ENCODE measurements at places on chromosomes 12 and 14.

DNA sequence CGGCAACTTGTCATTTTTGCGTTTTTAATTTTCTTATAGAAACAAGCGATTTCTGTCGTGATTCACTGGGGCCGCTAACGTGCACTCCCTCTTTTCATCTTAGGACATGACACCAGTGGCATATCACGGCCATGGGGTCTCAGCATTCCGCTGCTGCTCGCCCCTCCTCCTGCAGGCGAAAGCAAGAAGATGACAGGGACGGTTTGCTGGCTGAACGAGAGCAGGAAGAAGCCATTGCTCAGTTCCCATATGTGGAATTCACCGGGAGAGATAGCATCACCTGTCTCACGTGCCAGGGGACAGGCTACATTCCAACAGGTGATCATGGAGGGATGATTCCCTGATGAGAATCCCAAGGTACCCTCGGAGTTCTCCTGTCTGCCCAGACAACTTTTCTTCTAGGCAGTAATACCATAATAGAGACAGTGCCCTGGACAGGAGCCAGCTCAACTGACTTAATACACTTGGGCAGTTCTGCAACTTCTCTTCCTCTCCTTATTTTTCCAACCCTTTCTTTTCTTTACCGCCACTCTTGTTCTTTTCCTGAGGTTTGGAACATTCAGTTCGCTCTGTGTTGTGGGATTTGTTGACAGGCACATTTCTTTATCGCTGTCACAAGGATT is 821 bp downstream of the TMEM106C start:
- no peak for DNase-seq

- no peak for DNase-seq
These were observed 444 bp downstream of the DRAM1 start for GRCh38 chr12:101877806-101878242.

GRCh38 chr14:83548061-83548839 is 1981.7 kb upstream of the FLRT2 start:
- no peak for DNase-seq

DNA sequence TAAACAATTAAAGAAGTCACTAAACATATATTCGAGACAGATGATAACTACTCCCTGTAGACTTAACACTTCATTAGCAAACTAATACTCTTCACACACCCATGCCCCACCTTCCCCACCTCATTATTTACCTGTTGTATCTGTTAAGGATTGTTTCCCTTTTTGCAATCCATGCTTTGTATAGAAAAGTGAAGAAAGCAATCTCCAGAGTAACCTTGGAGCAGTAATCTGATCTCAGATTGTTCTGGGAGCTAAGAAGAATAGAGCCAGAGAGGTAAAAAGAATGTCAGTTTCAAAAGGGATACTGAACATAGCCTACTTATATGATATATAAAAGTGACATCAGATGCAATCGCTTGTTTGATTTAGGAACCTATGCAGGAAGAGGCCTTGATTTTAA is 37.4 kb downstream of the PLEKHA5 start:
- no peak for DNase-seq

GRCh38 chr12:131628766-131629448 is 82.0 kb upstream of the SFSWAP start:
- no peak for DNase-seq

- no peak for DNase-seq
These were observed 44.1 kb upstream of the AMN start for GRCh38 chr14:102878174-102878969.

- DNase-seq: no peak
These were observed 134.9 kb downstream of the SLC5A8 start for GRCh38 chr12:101074940-101075680.

DNA sequence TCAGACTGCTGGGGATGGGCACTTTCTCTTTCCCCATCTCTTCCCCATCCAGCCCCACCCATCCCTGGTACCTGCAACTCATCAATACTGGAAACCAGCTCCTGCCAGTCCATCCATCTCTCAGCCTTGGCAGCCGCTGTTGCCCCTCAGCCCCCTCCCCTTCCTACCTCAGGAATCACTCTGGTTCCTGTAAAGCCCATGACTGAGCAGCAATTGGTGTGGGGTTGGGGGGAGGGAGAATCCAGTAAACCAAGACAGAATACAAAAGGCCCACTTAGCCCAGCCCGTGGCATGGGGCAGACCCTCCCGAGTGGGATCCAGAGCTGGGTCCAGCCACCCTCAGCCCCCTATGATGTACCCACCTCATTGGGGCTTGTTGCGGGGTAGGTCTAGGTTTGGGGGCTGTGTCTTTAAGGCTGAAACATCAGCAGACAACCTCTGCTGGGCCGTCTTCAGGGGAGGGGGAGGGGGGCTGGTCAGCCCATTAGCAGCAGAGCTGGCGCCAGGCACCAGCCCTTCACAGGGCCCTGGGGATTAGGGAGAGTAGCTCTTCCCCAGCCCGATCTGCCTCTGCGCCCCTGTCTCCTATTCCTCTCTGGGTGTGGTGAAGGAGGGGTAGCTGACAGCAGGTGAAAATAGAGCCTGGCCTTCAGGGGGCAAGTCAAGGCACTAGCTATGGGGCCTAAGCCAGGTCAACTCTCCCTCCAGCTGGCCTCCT is 702 bp upstream of the PRPH start:
- no peak for DNase-seq

GRCh38 chr14:67482231-67483164 is 6.0 kb downstream of the TMEM229B start:
- no peak for DNase-seq

- DNase-seq: no peak
These were observed 35.8 kb downstream of the FLVCR2 start for GRCh38 chr14:75614179-75614578.

DNA sequence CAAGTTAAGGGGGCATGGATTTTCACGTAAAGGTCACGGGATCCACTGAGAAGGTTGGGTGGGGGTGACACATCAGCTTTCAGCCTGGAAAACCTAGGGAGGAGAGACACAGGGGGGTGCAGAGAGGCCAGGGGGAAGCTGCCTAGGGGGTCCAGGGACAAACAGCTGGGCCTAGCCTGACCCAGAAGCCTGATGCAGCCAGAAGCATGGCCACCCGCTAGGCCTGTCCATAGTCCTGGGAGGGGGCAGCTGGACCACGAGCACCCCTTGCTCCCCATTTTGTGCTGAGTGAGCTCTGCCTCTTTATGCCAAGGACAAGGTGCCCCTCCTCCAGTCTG is 322.7 kb upstream of the RTL1 start:
- DNase-seq: no peak

GRCh38 chr12:95857799-95858198 is 953 bp upstream of the SNRPF start:
- no peak for DNase-seq

DNA sequence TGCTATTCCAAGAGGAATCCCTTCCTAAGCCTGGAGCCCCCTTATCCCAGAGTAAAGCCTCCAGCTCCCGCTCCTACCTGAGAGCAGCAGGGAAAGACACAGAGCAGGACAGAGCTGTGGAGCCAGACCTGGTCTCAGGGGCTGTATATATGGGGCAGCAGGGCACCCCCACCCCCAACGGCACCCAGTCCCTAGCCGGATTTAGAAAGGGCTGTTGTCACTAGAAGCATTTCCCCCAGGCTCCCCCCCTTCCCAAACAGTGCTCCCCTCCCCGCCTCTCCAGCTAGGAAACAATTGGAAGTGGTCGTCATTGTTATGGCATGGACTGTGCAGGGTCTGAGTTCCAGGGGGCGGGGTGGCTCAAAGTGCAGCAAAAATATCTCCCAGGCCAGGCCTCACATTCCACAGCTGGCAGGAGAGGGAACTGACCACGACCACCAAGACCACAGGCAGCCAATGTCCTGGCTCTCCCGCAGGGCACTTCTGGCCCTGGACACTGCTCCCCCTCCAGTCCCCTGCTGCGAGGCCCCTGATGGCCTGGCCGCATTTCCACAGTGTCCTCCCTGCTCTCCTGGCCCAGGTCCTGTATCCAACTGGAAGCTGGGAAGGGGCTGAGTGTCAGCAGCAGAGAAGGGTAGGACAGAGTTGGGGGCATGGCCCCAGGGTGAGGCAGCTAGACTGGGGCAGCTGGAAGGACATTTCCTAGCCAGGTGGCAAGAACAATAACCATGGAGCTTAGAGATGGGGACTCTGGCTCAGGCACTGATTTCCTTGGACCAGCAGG is at the start of gene MYH7:
TSS of gene MYH7 (minus strand) at position 118 of the 784 bp plus-strand sequence. CDS start 1,928 bp downstream, outside the sequence.
- no peak for DNase-seq

DNA sequence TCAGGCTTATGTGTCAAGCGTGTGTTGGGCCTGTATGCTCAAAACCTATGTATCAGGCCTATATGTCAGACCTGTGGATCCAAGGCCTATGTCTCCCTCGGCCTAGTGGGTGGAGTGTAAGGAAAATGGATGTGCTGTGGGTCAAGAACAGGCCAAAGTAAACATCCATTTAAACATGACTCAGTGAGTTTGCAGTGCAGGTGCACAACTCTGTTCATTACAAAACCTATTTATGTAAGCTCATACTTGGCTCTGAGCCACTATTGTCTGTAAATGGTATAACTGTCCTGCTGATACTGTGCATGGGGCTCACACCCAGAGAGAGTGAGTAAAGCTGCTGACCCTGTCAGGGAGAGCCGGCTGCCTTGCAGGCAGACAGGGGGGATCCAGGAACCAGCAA is 249.7 kb upstream of the AVPR1A start:
- no peak for DNase-seq

GRCh38 chr14:21102521-21103410 is 1.9 kb downstream of the TMEM253 start:
- DNase-seq: no peak

GRCh38 chr12:71645268-71645667 is 18.4 kb downstream of the ZFC3H1 start:
- DNase-seq: no peak

- DNase-seq: no peak
These were observed 191.3 kb downstream of the ANO6 start for GRCh38 chr12:45406988-45407850.

- no peak for DNase-seq
These were observed 71.3 kb downstream of the DUSP6 start for GRCh38 chr12:89280833-89281538.

GRCh38 chr14:95062946-95063345 is 94.4 kb downstream of the DICER1 start:
- no peak for DNase-seq

Data from amniotic stem cell (primary cell).